Choroid plexus epithelial cell (primary cell): ENCODE measurements at places on chromosomes 3 and 15.

- DNase-seq = no peak
Observed at GRCh38 chr15:97463696-97464095, 496.8 kb upstream of the ARRDC4 start.

- no peak for DNase-seq
Observed at GRCh38 chr3:126855374-126855773, 127.5 kb upstream of the PLXNA1 start.

GRCh38 chr3:73765878-73766545, 141.3 kb upstream of the PDZRN3 start:
- DNase-seq = no peak

GRCh38 chr3:32855350-32855953, 37.7 kb downstream of the TRIM71 start:
- no peak for DNase-seq

DNA sequence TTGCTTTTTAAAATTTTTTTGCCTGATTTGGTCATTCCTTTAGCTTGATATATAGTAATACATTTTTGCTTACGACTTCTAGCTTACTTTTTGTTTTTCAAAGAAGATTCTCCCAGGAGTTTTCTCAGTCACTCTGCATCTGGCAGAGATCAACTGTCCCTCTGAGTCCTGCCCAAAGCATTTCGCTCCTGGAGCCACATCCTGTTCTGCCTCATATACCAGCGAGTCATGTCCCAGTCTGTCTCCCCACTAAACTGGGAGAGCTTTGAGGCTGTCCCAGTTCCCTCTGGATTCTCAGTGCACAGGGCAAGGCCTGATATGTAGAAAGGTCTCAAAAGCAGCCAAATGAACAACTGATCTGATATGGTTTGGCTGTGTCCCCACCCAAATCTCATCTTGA, 326.3 kb downstream of the ARRDC4 start:
- no peak for DNase-seq

DNA sequence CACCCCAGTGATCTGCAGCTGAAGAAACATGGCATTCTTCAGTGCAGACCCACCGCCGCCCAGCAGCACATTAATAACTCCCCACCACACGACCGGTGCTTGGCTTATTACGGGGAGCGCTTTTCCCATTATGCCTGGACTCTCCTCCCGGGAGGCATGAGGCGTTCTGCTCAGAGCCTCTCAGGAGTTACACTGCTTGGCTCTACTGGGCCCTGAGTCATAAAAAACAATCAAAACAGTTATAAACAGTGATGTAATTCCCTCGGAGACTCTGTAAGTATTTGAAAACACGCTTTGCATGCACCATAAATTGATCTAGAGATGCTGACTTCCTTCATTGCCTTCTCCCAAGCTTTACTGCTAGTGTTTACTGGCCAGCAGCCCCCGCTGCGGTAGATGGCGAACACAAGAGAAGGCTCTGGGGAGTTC, 77.1 kb upstream of the SNRPA1 start:
- DNase-seq = peak; percentile 34

DNA sequence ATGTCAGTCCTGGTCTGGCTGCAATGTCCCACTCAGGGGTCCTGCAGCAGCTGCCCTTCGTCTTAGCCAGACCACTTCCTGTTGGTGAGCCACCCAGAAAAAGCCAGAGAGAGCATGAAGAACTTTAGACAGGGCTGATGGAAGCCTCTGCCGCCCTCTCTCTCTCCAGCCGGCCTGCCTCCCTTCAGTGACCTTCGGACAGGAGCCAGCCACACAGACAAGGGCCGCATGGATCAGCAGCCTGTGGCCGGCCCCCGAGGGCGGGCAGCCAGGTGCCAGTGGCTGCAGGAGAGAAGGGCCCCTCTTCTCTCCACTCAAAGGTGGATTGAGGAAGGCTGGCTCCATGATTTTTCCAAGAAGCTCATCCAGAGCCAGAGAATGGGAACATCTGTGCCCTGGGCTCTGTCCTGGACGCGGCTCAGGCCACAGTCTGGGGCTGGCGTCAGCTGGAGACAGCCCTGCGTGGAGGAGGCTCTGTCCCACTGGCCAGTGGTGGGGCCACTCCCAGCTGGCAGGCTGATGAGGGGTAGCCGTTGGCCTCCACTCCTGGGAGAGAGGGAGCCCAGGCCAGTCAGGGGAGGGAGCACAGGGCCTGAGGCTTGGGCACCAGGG, 42.9 kb downstream of the ISG20 start:
- DNase-seq = no peak

GRCh38 chr15:23081271-23081670, 41.9 kb upstream of the TUBGCP5 start:
- DNase-seq = no peak

- DNase-seq = peak; percentile 56
Observed at GRCh38 chr3:109050591-109051167, 67.3 kb downstream of the MORC1 start.

- no peak for DNase-seq
Observed at GRCh38 chr3:109432833-109433232, 95.5 kb upstream of the DPPA4 start.

DNA sequence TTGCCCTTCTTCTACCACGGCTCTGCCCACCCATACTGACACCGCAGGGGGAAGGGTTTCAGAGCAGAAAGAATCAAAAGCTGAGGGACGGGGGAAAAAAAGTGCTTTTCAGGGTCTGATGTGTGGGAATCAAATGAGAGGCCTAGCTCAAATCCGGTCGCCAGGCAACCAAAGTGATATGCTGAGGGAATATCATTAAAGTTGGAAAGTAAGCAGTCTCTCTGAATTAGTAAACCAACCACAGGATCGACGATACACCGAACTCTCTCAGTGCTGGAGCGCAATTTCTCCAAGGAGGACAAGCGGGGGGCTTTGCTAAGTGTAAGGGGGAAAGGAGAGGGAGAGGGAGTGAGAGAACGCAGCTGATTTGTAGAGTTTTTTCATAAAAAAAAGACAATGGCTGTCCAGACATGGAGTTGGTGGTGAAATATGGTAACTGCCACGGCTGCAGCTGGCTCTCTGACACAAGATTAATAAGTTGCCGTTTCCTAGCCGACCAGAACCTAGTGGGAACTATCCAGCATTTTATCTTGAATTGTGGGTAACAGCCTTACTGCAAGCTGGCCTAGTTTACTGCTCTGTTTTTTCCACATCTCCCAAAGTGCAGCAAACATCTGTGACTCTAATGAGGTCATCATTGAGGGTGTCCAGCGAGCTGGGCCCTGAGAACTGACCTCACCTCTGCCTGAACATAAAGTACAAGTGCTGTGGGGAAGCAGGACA, 530.2 kb downstream of the SOX2 start:
- DNase-seq = peak; percentile 3

- no peak for DNase-seq
Observed at GRCh38 chr3:58356054-58356453, 23.4 kb downstream of the PXK start.

- no peak for DNase-seq
Observed at GRCh38 chr15:40926659-40927494, 2.3 kb upstream of the DLL4 start.

GRCh38 chr3:170599091-170599490, 13.2 kb upstream of the SLC7A14 start:
- DNase-seq = no peak

DNA sequence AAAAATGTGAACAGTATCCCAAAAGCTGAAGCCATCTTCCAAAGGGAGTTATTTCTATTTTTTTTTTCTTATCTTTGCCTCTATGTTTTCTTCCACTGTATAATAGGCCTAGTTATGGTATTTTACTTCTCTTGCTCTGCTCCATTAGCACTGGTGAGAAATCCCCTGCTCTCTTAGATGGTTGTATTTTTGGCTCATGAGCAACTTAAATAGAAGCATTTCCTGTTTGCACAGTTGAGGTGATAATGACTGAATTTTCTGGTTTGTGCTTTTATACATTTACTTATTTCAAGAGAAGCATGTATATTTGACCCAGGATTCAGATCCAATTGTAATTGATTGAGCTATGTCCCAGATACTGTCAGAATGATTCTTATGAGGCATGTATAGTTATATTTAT, 61.6 kb upstream of the CD200R1L start:
- DNase-seq = no peak

- DNase-seq = no peak
Observed at GRCh38 chr3:11726146-11726545, 82.4 kb upstream of the VGLL4 start.

DNA sequence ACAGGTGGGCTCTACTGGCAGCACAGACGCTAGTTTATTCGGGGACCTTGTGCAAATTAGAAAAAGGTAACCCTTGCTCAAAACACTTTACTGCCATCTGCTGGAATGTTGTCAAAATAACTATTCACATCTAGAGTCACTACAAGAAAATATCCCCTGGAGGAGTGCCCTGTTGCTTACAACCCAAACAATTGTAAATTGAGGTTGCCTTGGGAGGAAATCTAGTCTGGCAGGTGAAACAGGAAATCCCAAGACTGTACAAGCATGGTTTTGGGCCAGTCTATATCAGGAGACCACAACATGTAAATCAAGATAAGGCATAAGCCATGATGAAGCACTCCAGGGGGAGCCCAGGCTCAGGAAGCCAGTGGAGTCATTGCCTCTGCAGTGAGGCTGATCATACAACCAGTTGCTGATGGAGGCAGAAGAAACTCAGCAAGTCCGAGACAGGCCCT, 136.8 kb upstream of the ACP3 start:
- DNase-seq = peak; percentile 82

DNA sequence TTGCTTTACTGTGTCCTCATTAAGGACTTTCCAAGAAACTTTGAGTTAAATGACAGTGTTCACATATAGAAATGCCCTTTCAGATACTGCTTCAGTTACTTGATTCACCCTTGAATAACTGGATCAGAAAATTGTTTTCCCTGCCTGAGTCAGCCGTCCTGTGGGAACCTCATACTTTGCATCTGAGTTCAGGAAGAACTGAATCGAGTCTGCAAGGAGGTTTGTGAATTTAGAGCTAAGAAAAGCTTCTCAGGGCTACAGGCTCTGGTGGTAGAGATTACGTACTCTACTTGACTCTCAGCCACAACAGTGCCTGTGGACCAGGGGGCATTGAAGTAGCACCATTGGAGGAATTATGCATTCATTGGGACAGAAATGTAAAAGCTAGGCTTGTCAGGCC, 252.4 kb upstream of the C2CD4B start:
- DNase-seq = no peak

DNA sequence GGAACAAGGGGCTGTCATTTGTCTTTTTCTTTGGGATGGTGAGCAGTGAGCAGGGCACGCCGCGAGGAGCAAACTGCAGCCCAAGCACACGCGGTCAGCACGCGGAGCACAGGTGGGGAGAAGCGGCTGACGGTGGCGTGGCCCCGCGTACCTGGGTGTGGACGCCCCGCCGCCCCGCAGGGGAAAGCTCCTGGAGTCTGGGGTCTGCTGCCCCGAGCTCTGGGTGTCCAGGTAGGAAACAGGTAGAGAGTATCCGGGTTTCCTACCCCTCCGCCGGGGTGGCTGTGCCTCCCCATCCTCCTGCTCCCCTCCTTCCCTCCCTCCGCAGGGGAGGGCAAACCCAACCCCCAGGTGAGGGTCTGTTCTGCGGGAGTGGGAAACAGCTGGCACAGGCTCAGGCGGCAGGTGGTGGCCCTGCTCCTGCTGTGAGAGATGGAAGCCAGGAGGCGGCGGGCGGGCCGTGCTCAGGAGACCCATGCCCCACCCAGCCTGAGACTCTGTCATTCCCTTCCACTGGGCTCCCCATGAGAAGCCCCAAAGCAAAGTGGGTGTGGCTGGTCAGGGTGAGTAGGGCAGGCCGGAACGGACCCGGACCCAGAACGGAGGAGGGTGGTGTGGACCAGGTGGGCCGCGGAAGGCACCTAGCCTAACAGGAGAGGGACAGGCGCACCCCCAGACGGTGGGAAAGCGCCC, 56.9 kb upstream of the CGNL1 start:
- DNase-seq = no peak

- no peak for DNase-seq
Observed at GRCh38 chr3:176376531-176376930, 820.8 kb downstream of the TBL1XR1 start.

DNA sequence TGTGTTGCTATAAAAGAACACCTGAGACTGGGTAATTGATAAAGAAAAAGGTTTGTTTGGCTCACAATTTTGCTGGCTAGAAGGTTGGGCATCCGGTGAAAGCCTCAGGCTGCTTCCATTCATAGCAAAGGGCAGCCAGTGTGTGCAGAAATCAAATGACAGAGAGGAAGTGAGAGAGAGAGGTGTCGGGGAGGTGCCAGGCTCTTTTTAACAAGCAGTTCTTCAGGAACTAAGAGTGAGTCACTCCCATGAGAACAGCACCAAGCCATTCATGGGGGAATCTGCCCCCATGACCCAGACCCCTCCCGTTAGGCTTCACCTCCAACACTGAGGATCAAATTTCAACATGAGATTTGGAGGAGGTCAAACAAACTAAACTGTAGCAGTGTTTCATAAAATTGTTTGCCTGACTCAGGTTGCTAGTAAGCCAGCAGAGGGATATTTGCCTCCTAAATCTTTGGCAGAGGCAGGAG, 4.5 kb upstream of the PARP15 start:
- DNase-seq = peak; percentile 67
